ENCODE measurements at places on chromosomes 13 and 19.

DNA sequence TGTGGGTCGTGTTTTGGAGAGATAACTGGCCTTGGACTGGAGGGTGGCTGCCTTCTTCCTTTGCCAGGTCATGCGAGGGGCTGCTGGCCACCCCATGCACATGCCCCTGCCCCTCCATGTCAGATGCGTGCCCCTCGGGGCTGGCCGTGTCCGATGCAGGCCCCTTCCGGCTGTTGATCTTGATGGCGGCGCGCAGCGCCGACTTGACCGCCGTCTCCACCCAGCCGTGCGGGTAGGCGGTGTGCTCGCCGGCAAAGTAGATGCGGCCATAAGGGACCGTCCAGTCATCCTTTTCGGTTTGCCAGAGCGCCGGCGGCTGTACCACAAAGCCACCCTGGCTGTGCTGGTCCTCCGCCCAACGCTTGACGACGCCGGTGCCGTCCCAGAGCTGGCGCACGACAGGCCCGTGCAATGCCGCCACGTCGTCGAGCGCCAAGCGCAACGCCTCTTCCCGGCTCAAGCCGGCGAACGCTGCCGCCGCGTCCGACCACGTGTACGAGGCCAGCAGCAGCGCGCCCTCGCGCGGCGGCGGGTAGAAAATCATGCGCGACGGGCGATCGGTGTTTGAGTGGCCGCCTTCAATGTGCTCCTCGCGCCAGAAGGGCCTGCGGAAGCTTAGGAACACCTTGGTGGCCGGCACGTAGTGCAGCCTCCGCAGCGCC lies 6.9 kb downstream of the IL4I1 start:
- DNase-seq: peak; percentile 63

DNA sequence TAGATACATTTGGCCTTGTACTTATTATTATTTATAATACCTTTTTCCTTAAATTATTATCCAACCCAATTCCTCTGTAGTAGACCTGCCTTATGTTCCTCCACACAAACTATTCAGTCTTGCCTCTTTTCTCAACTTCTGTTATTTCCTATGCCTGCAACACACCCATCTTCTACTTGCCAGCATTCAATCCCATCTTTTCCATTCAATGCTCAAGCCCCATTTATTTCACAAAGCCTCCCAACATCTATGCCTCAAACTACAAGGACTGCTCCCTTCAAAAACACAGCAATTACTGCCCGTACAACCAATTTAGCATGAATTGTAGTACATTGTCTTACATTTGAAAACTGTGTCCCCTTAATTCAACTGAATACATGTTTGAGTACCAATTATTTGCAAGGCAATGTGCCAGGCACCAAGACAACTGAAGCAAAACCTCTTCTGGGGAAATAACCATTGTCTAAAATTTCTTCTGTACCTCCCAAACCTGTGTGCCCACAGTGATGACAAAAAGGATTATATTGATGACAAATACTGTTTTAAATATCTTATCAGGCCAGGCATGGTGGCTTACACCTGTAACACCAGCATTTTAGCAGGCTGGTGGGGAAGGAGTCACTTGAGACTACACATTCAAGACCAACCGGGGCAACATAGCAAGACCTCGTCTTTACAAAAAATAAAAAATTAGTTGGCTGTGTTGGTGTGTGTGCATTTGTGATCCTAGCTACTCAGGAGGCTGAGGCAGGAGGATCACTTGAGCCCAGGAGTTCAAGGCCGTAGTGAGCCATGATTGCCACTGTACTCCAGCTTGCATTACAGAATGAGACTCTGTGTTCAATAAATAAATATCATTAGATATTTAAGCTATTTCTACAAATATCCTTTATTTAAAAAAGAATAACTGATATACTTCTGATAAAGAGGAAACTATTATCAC lies 35.1 kb downstream of the ELF1 start:
- no peak for DNase-seq

- DNase-seq: no peak
Observed at GRCh38 chr13:90594681-90595080, 752.8 kb upstream of the MIR17HG start.

GRCh38 chr19:13207846-13208671 lies 57.8 kb downstream of the IER2 start:
- no peak for DNase-seq

DNA sequence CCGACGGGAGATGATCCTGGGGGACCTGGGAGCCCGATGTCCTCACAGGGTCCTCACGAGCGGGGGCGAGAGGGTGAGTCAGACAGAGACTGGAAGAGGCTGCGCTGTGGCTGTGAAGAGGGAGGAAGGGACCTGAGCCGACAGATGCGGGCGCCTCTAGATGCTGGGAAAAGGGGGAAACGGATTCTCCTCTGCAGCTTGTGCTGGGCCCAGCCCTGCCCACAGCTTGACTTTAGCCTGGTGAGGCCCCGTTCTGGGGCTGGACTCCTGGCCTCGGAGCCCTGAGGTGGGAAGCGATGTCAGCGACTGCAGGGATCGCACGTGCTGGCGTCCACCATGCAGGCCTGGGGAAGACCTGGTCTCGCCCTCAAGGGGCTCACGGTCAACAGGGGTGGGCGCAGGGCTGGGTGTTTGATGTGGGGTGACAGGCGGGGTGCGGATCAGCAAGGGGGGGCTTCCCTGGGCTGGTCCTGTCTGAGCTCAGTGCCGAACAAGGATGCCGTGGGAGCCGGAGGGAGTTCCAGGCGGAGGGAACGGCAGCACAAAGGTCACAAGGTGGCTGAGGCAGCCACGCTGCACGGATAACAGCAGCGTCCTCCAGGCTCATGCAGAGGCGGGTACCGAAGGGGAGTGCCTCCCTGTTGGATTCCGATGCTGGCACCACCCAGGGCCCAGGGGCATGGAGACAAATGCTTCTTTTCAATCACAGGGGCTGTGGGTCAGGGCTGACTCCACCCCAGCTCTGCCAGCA lies 31.8 kb downstream of the PIP5K1C start:
- DNase-seq: no peak

GRCh38 chr13:31814536-31814935 lies 75.2 kb downstream of the RXFP2 start:
- no peak for DNase-seq

GRCh38 chr19:8935460-8935859 lies 74.7 kb downstream of the MUC16 start:
- DNase-seq: no peak

- DNase-seq: no peak
Observed at GRCh38 chr19:15424692-15425272, 6.0 kb upstream of the AKAP8L start.

- DNase-seq: no peak
Observed at GRCh38 chr13:24250376-24251057, 58.9 kb upstream of the C1QTNF9 start.

- no peak for DNase-seq
Observed at GRCh38 chr19:292951-293350, 1.7 kb upstream of the PLPP2 start.

DNA sequence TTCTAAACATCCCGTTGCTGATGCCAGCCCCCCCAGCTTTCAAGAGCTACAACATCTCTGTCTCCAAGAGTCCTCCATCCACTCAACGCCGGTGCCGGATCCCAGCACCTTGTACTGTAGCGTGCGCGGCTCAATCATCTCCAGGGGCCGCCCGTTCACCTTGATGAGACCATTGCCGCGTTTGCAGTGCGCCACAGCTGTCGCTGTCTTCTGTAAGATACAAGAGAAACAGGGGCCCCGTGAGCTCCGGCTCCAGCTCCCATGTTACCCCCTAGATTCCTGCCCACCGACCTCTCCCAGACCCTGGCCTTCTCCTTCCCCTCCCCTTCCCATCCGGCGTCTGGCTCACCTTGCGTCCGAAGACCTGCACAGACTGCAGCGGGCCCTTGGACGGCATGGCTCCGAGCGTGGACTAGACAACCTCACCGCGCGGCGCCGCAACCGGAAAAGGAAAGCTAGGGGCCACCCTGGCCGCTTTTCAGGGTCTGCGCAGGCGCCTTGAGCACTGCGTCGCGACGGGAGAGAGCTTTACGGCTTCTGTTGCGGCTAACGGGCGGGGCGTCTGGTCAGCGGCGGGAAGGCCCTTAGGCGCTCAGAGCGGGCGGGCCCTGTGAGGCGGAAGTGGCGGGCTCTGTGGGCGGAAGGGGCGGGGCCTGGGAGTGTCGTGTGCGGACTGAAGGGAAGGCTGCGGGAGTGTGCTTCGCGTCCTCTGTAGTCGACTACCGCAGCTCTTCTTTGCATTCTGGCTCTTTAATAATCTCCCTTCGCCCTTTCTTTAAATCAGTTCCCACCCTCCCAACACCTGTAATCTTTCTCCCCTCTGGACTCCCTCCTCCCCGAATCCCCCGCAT lies at the start of gene RPS16:
Gene RPS16 (minus strand): TSS at position 451 of the 851 bp plus-strand sequence. CDS start 54 bp downstream, at position 397.
- DNase-seq: peak; percentile 99

DNA sequence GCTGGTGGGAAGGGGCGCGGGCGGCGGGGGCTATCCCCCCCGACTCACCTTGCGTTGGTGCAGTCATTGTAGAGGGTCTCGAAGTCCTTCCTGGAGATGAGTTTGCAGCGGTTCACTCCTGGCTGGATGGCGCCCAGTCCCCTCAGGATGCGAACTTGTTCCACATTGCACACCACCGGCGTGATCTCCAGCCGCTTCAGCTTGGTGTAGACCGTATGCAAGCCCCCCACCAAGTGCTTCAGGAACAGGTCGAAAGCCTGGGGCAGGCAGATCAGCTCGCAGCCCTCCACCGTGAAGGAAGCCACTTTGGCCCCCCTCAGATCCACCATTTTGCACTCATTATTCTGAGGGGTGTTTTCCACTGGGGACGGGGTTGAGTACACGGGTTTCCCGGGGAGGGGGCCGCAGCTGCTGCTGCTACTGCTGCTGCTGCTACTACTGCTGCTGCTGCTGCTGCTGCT lies 1.1 kb downstream of the DACH1 start:
- DNase-seq: no peak

DNA sequence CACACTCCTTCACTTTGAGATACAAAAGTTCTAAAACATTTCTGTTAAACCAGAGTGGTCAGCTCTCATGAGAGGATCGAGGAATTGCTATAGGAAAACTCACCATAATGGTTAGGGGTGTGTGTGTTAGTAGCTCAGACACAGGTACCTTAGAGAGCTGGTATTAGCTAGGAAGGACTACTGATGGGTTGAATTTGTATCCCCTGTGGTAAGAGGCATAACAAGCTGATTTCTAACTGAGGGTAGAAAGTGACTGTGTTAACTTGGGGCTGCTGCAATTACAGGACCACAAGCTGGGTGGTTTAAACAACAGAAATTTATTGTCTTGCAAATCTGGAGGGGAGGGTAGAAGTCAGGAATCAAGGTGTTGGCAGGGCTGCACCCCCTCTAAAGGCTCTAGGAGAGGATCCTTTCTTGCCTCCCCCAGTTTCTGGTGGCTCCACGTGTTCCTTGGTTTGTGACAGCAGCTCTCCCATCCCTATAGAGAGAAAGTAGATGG lies 17.4 kb downstream of the LEUTX start:
- no peak for DNase-seq

DNA sequence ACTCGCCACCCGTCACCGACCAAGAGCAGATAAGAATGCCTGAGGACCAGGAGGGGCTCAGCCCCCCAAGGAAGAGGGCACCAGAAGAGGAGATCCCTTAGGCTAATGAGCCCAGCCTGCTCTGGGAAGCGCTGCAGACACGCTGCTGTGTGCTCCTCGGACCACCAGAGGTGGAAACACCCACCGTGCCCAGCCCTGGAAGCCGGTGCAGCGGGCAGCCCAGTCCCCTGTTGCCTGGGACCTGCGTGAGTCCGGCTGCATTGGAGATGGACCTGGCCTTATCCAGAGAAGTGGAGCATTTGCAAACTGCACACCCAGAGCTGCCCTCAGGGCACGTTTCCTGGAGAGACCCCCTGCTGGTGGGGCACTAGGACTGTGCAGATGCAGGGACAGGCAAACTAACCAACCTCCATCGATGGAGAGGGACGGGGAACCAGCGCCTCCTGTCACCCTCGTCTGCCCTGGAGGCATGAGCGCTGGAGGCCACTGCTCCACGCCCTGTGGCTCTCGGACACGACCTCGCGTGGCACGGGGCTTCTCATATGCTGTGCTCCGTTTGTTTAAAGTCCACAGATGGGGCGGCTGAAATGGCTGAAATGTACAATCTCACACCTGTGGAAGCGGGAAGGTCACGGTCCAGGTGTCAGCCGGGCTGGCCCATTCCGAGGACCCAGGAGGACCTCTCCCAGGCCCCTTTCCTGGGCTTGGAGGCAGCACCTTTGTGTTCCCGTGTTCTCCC lies 153.9 kb downstream of the KDM4B start:
- DNase-seq: no peak

DNA sequence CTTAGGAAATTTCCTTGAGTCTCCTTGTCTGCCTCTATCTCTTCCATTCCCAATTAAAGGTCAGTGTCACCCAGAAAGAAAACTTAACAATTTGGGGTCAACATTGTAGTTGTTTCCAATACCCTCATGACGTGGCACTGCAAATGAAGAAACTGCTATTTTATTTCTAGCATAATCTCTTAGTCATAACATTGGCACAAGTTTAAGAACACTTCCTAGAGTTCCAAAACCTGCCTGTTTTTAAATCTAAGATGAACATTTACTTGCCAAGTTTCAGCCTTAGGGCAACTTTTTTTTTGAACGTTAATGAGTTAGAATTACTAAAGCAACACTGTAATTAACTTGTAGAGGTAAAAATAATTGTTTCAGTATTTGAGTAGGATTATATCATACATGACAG lies 108.0 kb downstream of the LMO7 start:
- no peak for DNase-seq

GRCh38 chr13:39451860-39452301 lies 151.1 kb downstream of the LHFPL6 start:
- DNase-seq: no peak

GRCh38 chr19:36111200-36111539 lies 227 bp downstream of the OVOL3 start:
- DNase-seq: no peak

DNA sequence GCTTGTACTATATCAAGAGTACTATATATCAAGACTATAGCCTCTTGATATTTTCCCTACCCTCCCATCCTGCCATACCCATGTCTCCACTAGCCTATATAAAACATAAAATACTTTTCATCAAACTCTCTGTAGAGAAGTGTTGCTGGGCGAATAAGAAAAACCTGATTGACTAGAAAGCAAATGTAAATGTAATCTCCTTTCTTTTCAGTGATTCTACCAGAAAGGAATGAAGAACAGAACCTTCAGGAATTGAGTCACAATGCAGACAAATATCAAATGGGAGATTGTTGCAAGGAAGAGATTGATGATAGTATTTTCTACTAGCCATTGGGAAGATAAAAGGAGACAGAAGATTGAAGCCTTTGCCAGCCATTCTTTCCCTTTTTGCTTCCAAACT lies 89.2 kb downstream of the KCNRG start:
- DNase-seq: no peak

DNA sequence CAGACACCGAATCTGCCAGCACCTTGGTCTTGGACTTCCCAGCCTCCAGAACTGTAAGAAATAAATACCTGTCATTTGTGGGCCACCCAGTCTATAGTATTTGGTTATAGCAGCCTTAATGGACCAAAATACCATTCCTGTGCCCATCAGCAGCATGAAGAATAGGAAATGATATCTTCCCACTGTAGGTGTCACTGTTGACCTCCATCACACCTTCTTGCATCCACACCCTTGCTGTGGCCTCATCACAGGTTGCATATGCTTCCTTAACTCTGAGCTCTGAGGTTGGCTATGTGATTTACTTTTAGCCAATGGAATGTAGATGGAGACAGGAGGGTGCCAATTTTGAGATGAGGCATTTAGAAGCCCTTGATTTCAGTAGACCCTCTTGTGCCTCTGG lies 242.0 kb upstream of the TSHZ3 start:
- no peak for DNase-seq

- no peak for DNase-seq
Observed at GRCh38 chr13:99383946-99384345, 76.7 kb upstream of the GPR183 start.

All from stimulated activated CD8-positive, alpha-beta memory T cell treated with anti-CD3 and anti-CD28 coated beads, Interleukin-2, amount 100 ng/mL, for 48 hours (primary cell).